ENCODE measurements at places on chromosomes 1 and 21. TPM values are rescaled to one million over a fixed set of nuclear protein-coding genes. Genes with fewer than 3 reads are reported as not detected.

Gene WLS
- total RNA-seq: 35.9 TPM

Gene XCL2
- not detected for total RNA-seq

Gene SYTL1
- 0.25 TPM for total RNA-seq

Gene ZBTB8A
- total RNA-seq: 27.0 TPM

Gene S100A4
- 0.98 TPM for total RNA-seq

Gene LCE1E
- total RNA-seq: not detected

Gene GBP6
- total RNA-seq: 0.25 TPM

Gene RAP1GAP
- total RNA-seq: 22.6 TPM

Gene TFAP2E
- total RNA-seq: 0.74 TPM

Gene LCA5L
- 0.49 TPM for total RNA-seq

Gene IFI6
- total RNA-seq: 27.5 TPM

Gene CDCA8
- 1.2 TPM for total RNA-seq

Gene MCM3AP
- total RNA-seq: 61.0 TPM

Gene CELA3A
- total RNA-seq: not detected

Gene NCAM2
- total RNA-seq: 35.9 TPM

Gene SLC1A7
- total RNA-seq: not detected

Gene RAB42
- total RNA-seq: 3.2 TPM

Gene OVAAL
- total RNA-seq: not detected

Gene KCNA3
- total RNA-seq: 20.2 TPM

Gene PINK1
- 74.3 TPM for total RNA-seq

Gene ABCA4
- 0.25 TPM for total RNA-seq

Gene CAMK2N1
- 74.3 TPM for total RNA-seq

Gene VWA5B1
- under 0.01 TPM for total RNA-seq

Gene FCAMR
- total RNA-seq: not detected

Gene MROH9
- total RNA-seq: not detected

Gene ACTL8
- not detected for total RNA-seq

Gene CELA3B
- total RNA-seq: not detected

Gene GCSAML
- total RNA-seq: under 0.01 TPM

Gene NID1
- 24.3 TPM for total RNA-seq

Gene HLX
- 1.2 TPM for total RNA-seq

Gene KRTAP21-2
- not detected for total RNA-seq

Gene TSPAN1
- 0.74 TPM for total RNA-seq

Gene TDRD5
- total RNA-seq: 1.2 TPM

Gene FAM72C
- total RNA-seq: not detected

Gene SELP
- 0.49 TPM for total RNA-seq

Gene KCNQ4
- total RNA-seq: 1.2 TPM

Measured in temporal lobe (tissue), 4 donors.